NCI-H69 (cell line): ENCODE measurements at places on chromosomes 7 and 10.

- DNase-seq = no peak
Observed at GRCh38 chr7:3301449-3301731, 338 bp downstream of the SDK1 start.

DNA sequence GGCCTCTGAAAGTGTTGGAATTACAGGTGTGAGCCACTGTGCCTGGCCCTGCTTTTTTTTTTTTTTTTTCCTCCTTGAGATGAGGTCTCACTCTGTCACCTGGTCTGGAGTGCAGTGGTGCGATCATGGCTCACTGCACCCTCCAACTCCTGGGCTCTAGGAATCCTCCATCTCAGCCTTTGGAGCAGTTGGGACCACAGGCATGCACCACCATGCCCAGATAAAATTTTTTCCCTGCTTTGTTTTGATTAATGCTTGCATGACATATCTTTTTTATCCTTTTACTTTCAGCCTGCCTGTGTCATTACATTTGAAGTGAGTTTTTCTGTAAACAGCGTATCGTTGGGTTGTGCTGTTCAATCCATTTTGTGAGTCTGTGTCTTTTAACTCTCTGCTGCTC lies 97.0 kb downstream of the ANKRD61 start:
- no peak for DNase-seq

DNA sequence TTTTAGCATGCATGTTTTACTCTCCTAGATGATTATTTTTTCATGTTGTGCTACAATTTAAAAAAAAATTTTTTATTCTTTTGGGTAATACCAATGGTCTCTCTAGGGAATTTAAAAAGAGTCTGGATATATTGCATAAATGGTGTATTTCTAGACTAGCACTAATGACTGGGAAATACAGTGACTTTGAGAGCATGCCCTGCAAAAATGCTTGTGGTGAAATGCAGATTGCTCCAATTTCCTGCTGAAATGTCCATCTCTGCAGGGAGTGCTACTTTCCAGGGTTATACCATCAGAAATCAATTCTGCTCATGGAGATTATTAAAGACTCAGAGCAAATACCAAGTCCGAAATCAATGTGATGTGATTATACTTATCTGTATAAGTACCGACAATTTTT lies 186.1 kb downstream of the PRKG1 start:
- DNase-seq = no peak

DNA sequence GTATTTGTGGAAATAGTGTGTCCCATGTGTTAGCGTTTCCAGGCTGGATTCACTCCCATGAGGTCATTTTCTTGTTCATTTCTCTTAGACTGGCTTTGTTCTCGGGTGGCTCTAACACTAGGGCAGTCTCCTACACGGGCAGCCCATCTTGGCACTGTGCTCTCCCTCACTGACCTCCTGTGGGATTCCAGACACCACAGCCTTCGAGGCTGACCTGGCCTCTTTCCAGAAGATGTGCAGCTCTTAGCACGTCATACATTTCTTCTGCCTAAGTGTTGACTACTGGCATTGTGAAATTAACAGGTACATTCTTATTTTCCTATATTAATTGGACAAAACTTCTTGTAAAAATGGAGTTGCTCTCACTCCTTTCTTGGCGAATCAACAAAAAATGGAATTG lies 72.8 kb downstream of the INSYN2A start:
- no peak for DNase-seq

DNA sequence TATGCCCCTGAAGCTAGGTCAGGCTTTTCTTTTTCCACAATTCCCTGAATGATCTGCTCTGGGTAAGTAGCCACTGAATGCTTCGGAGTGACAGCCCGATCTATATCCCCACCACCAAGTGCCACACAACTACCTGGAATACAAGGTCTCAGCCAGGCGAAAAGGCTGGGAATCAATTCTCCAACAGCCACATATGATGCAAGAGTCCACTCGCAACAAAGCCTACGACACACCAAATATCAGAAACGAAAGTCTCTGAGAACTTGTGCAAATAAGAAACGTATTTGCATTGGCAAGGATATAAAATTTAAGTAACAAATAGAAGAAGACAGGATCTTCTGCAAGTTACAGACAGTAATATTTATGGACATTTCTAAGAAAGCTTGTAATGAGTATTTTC lies 5.7 kb downstream of the HIPK2 start:
- DNase-seq = no peak

GRCh38 chr7:30186725-30187124 lies 51.9 kb downstream of the MTURN start:
- no peak for DNase-seq

- DNase-seq = no peak
Observed at GRCh38 chr10:29379208-29379607, 90.3 kb downstream of the LYZL1 start.

DNA sequence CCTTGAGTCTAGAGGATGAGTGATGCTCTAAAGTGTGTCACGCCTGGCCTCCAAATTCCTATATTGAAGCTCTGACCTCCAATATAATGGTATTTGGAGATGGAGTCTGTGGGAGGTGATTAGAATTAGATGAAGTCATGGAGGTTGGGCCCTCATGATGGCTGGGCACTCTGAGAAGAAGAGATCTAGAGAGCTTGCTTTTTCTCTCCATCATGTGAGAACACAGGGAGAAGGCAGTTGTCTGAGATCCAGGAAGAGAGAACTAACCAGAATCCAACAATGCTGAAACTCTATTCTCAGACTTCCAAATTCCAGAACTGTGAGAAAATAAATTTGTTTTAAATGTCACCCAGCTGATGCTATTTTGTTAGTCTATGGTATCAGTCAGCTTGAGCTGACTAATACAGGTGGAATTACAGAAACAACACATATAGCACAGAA lies 15.1 kb downstream of the RNF216 start:
- DNase-seq = no peak
